Central memory CD4-positive, alpha-beta T cell (primary cell): ENCODE measurements at places on chromosomes 16 and 17.

DNA sequence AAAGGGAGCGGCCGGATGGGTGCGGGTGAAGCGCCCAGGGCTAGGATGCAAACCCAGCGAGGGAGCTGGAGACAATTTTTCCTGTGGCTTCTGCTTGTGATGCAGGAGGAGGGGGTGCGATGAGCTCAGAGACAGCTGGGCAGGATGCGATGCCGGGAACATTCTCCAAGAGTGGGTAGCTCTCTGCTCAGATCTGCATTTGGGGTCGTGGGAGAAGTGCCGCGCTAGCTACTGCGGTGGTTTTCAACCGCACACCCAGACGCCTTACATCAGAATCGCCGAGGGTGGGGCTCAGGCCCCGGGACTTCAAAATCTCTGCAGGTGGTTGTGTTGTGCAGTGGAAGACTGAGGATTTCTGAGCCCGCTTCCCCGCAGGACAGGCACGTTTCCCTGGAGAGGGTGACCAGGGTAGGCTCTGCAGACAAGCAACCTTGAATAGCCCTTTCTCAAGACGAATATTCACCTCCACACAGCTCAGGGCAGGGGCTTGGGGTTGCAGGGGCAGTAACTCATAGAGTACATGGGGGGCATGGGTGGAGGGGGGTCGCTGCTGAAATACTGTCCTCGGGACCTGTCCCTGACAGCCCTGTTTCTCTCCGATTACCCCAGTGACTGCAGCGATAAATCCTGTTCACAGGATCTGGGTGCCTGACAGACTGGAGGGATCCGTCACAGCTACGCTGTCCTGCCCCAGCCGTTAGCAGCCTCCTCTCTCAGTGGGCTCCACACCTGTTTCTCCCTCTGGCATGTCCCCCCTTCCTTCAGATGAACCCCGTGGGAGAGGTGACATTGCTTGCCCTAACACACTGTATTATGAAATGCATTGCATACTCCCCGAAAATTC, 63.3 kb downstream of the HAPSTR1 start:
- DNase-seq, result no peak

DNA sequence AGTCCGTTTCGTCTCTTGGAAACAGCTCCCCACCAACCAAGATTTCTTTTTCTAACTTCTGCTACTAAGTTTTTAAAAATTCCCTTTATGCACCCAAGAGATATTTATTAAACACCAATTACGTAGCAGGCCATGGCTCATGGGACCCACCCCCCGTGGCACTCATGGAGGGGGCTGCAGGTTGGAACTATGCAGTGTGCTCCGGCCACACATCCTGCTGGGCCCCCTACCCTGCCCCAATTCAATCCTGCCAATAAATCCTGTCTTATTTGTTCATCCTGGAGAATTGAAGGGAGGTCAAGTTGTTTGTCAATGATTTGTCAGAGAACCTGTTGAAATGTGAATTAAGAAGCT, 48.2 kb downstream of the IL21R start:
- no peak for DNase-seq

DNA sequence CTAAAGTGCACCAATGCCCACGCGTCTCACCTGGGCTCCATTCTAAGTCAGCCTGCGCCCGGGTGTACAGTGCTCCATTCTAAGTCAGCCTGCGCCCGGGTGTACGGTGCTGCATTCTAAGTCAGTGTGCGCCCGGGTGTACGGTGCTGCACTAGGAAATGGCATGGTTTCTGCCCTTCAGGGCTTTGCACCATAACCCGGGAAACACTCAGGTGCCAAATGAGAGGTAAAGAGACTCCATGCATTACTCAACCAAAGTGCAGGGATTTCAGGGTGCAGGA, 29.2 kb upstream of the FASN start:
- no peak for DNase-seq

GRCh38 chr16:86755571-86756006, 177.2 kb downstream of the FOXL1 start:
- no peak for DNase-seq

- DNase-seq, result no peak
Measured at GRCh38 chr16:66064801-66065530, 301.5 kb upstream of the CDH5 start.
